ENCODE measurements at places on chromosomes 11 and 22.
A peak's percentile ranks its signal among the peaks of the same experiment; 100 is the strongest.

DNA sequence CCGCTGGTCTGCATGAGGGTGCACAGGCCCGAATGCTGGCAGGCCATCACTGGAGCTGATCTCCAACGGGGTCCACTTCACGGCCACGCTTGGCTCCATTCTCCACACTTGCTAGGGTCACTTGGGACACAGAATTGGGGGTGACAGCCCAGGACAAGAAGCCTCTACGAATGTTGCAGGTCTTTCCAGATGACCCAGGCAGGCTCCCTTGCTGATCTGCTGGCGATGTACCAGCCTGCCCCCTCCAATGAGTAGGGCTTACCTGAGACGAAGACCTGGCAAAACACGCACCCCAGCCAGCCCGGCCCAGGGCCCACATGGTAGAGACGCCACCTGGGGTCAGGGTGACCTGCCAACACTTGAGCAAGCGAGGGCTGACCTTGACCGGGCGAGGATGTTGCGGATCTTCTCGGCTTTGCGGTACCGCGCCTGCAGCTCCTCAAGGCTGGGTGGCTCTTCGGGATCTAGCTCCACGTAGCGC, 44.9 kb downstream of the C11orf58 start:
- DNase-seq, result no peak

DNA sequence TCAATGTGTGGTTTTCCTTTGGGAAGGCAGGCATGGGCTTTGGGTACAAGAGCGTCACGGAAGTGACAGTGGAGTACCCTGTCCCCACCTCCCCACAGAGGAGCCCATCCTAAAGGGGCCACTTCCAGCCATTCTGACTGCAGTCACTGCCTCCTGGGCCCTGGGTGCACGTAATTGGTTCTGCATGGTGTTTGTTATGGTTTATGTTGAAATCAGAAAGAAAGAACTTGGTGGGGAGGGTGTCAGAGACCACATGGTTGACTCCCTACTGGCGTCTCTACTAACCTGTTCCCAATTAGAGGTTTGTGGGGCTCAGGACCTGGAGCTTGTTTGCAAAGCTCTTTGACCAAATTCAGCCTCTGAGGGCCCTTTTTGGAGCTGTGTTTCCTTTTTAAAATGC, 40.8 kb downstream of the RIBC2 start:
- no peak for DNase-seq

- no peak for DNase-seq
Observed at GRCh38 chr22:37054056-37054395, 2.5 kb downstream of the KCTD17 start.

GRCh38 chr11:110474578-110474977, 44.8 kb downstream of the FDX1 start:
- no peak for DNase-seq

DNA sequence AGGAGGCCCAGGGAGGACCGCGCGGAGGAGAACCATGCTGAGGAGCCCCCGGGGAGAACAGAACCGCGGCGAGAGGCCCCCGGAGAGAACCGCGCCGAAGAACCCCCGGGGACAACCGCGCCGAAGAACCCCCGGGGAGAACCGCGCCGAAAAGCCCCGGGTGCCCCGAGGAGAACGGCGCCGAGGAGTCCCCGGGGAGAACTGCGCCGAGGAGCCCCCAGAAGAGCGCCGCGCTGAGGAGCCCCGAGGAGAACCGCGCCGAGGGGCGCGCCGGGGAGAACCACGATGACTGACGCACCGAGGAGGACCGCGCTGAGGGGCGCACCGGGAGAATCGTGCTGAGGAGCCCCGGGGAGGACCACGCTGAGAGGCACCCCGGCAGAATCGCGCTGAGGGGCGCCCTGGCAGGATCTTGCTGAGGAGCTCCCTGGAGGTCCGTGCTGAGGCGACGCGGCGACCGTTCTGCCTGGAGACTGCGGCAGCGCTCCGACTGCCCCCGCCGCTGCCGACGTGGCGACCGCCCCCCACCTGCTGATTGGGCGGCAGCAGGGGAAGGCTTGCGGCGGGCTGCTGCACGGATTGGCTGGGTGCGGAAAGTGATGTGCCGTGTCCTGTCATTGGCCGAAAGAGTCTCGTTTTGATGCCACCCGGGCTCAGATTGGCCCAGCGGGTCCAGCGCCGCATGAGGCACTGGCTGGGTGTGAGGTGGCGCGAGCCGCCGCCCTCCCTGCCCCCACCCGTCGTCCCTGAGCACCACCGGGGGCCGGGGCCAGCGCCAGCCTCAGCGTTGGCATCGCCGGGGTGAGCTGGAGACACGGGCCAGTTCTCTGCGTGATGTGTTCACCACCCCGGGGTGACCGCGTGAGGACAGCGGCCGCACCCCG, at the start of gene KCNQ1OT1:
Gene KCNQ1OT1 (minus strand): TSS at position 464 of the 884 bp plus-strand sequence.
- peak; percentile 76 for DNase-seq

DNA sequence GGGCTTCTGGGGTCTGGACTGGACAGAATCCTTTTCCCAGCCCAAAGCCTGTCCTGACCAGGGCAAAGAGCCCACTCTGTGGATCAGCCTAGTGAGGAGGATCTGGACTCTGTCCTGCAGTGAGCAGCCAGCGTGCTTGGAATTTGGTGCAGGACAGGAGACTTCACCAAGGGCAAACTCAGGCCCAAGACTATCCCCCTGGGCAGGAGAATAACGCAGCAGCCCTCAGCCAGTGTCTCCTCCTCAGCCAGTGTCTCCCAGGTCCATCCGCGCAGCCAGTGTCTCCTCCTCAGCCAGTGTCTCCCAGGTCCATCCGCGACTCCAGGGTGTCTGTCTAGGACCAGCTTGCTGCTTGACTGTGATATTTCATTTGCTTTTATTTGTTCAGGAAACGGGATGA, 1334.0 kb downstream of the TBC1D22A start:
- DNase-seq, result no peak

GRCh38 chr11:109071712-109072524, 350.1 kb upstream of the C11orf87 start:
- no peak for DNase-seq

GRCh38 chr11:92236856-92237255, 12.2 kb downstream of the FAT3 start:
- no peak for DNase-seq

DNA sequence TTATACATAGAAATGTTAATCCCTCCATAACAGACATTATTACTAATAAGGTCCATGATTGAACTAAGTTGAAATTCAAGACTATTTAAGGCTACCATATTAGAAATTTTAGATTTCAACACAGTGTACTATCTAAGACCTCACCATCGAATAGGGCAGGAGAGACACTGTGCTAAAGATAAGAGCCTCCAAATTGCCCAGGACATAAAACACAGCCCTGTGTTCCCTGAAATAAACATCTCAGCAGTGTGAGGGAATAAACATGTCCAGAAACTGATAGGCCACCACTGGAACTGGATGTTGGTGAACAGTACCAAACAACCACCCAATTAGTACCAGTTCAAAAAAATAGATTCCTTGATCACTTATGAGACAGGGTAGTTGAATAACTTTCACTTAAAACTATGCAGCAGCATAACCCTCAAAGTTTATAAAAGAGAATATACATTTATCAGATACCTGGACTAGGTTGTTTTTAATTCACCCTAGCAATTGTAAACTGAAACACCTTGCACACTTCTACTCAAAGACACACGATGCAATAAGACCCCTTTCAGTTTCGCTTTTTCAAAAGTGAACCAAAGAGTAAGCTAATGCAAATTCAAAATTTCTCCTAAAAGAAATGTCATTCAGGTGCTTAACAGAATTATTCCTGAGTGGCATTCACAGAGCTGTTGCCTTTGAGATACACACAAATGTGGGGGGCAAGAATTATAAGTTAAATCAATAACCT, 34.3 kb downstream of the USP28 start:
- DNase-seq, result no peak

- DNase-seq, result no peak
Observed at GRCh38 chr11:125949271-125950177, 3.7 kb downstream of the VSIG10L2 start.

GRCh38 chr11:29268733-29269132, 748.1 kb downstream of the KCNA4 start:
- DNase-seq, result no peak

GRCh38 chr11:44456544-44457300, 108.7 kb upstream of the CD82 start:
- no peak for DNase-seq

GRCh38 chr11:13055200-13055599, 46.1 kb downstream of the RASSF10 start:
- no peak for DNase-seq

DNA sequence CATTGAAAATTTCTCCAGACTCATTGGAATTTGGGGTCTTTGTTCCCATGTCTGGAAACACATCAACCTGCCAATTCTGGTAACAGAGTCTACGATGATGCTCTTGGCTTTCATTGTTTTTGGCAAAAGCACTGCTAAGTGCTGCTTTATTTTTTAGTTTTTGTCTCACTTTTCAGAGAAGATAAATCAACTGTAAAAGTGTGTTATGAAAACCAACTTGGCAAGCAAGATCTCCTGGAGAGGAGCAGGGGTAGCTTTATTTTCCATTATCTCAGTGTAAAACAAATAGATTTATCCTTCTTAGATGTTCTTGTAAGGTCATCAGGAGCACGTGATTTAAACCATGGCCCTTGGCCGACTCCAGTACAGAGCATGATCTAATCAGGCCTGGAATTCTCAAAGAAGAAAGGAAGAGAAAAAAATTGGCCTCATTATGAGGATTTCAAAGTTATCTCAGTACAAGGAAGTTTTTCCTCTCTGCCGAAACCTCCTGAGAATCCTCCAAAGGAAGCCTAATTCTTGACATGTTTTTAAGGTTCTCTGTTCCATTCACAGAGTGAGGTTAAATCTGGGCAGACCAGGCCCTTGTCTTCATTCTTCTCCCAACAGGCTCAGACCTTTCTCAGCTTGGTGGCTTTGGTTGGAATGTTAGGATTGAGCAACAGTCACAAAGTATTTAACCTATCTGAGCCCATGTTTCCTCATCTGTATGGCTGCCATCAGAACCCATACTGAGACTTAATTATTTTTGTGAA, 16.4 kb upstream of the PAMR1 start:
- no peak for DNase-seq

- DNase-seq, result no peak
Observed at GRCh38 chr22:35642305-35642741, 5.9 kb upstream of the APOL6 start.

- no peak for DNase-seq
Observed at GRCh38 chr11:134119094-134119493, 50.2 kb downstream of the JAM3 start.

DNA sequence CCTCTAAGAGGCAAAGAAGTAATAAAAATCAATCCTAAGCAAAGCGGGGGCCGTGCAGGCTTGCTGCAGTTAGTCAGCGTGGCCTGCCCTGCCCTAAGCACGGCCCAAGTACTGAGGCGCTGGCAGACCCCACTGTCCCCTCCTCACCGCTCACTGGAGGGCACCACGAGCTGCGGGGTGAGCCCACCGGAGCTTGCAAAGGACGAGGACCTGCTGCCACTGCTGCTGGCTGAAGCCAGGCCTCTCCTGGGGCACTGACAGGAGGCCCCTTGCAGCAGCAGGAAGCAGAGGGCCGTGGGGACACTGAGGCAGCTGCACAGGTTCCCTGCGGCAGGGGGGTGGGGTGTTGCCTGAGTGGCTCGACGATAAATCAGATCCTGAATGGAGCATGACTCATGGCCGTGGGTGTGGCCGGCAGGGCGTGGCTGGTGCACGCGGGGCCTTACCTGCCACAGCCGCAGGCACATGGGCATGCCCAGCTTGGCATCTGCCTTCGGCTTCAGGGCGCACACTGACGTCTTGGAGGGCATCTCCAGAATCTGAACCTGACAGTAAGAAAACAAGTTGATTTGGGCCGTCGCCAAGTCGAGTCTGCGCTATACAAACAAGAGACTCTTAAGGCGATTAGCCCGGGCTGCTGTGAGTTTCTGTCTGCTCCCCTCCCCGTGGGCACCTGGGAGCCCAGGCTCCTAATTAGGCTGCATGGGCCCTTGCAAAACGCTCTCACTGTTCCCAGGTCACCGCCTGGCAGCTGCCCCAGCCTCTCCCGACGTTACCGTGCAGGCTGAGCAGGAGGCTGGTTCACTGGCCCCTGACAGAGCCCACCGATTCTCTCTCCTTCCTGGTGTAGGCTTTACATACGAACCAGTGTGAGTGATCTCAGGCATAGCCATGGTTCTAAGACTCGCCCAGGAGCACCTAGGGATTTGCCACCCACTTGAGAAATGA, 45.9 kb downstream of the TBX1 start:
- no peak for DNase-seq

DNA sequence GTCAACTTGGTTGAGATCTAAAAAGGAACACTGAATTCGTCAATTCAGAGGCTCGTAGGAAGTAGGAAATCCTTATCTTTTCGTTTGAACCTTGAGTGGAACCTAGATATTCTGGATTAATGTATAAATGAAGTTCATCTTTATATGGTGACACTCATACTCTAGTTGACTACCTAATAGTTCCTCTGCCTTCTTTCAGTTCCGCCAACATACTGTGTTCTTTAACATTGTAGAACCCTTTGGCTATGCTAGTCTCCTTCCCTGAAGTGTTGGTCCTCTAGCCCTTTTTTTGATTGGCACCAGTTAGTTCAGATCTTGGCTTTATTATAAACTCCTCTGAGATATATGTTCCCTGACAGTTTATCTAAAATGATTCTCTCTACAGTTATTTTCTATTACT, 1.5 kb downstream of the ATM start:
- no peak for DNase-seq

DNA sequence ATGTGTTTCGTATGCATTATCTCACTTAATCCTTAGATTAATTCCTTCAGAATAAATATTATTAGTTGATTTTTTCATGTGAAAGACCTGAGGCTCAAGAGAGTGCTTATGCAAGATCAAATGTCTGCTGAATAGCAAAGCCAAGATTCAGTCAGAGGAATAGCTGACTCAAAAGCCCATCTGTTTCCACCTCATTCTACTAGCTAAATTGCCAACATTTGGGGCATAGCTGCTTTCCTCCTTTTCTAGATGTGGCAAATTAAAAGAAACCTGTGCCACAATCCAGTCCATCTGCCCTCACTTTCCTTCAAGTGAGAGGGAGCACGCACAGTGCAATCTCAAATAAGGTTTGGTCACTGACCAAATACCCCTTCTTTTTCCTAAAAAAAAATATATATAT, 121.1 kb downstream of the PAX6 start:
- DNase-seq, result no peak

- DNase-seq, result no peak
Observed at GRCh38 chr11:3710485-3711259, 39.5 kb upstream of the CHRNA10 start.

DNA sequence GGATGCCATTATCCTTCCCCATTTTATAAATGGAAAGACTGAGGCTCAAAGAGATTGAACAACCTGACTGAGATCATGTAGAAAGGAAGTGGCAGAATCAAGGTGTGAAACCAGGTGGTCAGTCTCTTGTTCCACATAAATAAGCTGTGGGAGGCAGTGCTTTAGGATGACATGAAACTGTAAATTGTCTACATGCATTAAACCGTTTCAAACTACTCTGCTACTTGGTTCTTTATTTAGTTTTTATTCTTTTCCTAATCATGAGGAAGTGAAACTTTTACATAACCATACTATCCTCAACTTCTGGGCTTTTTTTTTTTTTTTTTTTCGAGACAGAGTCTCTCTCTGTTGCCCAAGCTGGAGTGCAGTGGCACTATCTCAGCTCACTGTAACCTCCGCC, 34.9 kb downstream of the CADM1 start:
- DNase-seq, result no peak

DNA sequence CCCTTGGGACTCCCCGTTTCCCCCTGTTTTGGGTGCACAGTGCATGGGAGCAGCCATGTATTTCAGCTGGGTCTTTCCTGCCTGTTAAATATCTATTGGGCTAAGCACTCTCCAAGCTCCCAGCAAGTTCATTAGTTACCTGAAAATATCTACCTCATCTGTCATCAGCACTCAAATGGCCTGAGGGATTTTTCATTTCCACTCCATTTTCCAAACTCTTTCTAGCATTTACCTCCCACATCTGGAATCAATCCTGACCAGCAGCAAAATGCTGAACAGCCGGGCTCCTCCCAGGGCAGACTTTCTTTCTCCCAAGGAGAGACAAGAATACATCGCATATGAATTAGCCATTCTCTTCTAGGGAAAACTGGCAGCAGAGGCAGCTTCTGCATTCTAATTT, 273.5 kb upstream of the MPPED2 start:
- DNase-seq, result no peak

Measured in stimulated activated CD4-positive, alpha-beta T cell treated with anti-CD3 and anti-CD28 coated beads, Interleukin-12 subunit alpha, Interleukin-12 subunit beta, amount 100 ng/mL, for 24 hours (primary cell).